ENCODE measurements at places on chromosomes 13 and 19.

DNA sequence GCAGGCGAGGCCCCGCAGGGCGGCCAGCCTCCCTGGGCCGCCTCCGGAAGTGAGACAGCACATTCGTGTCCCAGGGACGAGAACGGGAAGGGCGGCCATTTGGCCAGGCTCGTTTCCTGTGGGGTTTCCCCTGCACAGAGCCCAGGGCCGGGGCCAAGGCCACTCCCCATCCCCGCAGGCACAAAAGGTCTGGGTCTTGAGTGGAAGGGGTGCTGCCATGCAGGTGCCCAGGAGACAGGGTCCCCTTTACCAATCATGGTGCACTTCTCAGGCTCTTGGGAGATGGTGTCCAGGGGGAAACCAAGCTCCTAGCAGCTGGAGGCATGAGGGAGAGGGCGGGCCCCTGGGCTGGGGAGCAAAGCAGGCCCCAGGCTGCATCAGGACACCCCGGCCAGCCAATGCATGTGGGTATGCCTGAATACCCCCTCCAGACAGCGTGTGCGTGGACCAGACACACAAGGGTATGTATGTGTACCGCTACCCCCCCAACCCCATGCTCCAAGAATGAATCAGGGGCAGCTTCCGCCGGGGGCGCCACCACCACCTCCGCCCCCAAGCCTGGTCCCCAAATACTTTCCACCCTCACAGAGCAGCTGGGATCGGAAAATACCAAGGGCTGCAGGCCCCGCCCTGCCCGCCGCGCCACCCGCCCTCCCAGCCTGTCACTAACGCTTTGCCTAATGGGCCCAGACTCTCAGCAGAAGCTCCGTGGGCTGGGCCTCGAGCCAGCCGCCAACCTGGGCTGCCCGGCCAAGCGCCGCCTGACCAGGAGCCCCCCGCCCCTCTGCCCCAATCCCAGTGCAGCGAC is 37.6 kb upstream of the NANOS3 start:
- peak; percentile 97 for DNase-seq

DNA sequence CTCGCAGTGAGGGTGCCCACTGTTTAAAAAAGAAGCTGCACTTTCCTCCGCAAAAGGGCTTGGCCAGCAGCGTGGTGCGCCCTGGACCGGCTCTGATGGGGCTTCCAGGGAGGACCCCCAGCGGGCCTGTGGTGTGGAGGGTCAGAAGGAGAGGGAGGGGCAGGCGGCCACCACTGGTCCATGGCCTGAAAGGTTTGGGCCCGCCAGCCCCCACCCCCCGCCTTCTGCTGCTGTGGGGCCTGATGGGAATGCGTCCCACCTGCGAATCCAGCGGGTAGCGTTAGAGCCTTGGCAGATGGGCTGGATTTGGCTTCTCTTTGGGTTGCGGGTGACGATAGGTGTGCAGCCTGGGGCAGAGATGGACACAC is 34.7 kb downstream of the TMEM255B start:
- DNase-seq: no peak

DNA sequence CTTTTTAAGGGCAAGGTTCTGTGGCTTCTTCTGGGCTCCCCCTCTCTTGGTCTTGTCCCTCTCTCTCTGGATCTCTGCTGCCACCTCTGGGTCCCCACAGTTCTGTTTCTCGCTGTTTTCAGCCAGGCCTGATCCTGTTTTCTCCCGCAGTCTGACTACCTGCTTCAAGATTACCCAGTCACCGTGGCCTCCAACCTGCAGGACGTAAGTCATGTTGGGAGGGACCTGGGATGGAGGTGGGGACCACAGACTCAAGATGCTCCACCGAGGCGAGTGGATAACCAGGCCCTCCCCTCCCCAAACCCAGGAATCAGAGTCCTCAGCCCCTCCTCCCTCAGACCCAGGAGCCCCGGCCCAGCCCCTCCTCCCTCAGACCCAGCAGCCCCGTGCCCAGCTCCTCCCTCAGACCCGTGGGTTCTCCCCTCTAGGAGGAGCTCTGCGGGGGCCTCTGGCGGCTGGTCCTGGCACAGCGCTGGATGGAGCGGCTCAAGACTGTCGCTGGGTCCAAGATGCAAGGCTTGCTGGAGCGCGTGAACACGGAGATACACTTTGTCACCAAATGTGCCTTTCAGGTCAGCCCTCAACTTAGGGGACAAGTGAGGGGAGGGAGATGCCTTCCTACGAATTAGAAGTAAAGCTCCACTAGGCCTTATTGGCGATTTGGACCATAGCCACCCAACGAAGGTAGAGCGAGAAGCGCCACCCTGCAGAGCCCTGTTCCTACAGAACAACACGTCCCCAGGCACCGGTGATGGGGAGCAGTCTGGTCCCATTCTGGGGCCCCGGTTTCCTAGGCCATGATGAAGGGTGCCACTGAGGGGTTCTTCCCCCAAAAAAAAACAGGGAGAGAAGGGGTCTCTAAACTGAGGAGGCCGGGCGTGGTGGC is 2.2 kb downstream of the FLT3LG start:
- no peak for DNase-seq

GRCh38 chr13:42656161-42656560 is 82.2 kb downstream of the TNFSF11 start:
- no peak for DNase-seq

- no peak for DNase-seq
These were observed 444.5 kb upstream of the GPC6 start for GRCh38 chr13:92781965-92782690.

GRCh38 chr19:41330946-41331678 is 21.1 kb downstream of the CCDC97 start:
- DNase-seq: no peak

GRCh38 chr13:112179995-112180394 is 113.0 kb downstream of the SOX1 start:
- DNase-seq: peak; percentile 47

DNA sequence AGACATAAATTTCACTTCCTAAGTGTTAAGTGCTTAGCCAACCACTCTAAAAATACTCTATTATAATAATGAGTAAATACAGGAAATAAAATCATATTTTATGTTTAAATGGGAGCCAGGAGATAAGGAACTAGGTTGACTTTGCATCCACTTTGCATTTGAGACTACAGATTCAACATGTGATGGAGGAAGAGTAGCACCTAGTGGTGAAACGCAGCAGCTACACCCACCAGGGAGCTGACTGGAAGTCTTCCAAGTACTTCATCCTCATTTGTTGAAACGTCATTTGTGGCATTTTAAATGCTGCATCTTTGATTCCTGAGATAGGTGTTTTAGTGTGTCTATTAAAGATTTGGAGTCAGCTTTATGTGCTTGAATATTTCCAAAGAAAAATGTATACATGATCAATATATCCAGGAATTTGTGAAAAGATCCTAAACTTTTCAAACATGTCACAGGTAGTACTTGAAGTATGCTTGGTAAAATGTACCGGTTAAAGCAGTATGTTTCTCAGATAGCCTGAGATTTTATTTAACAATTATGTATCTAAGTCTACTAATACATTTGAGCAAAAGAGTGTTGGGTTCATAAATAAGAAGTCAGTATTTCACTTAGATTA is 17.4 kb upstream of the KCTD12 start:
- no peak for DNase-seq

GRCh38 chr19:35294328-35294727 is 2.4 kb downstream of the MAG start:
- no peak for DNase-seq

DNA sequence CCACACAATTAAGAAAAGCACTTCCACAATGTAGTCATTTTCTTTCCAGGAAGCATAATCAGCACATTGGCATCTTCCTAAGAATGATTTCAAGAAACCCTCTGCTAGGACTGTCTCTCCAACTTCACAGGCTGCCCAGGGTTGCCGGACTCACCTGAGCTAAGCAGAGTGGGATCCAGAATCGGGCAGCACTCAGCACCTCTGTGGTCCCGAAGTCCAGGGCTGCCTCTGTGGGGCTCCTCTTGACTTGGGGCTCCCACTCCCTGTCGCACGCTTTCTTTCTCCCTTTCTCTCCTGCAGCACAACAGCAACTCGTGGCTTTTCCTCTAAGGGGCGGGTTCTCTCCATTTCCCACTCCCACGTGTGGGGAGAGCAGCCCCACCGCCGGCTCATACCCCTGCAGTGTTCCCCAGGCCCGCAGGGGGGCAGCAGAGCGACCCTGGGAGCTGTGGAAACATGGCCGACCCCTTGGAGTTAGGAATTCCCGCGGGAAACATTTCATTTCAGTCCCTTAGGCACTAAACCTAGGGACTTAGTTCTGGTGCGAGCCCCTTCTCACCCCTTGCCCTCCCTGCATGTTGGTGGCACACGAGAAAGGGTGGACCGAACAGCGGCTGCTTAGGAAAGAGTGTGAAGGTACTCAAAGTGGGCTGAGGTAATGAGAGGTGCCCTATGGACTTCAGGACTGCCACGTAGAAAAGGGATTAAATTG is at the start of gene TMEM272:
TMEM272 (minus strand) TSS at position 316 of the 712 bp plus-strand sequence. CDS start 6,647 bp downstream, outside the sequence.
- no peak for DNase-seq

- no peak for DNase-seq
These were observed 81.6 kb downstream of the DPF1 start for GRCh38 chr19:38142176-38143035.

- DNase-seq: no peak
These were observed 78.7 kb downstream of the ZNF536 start for GRCh38 chr19:30450835-30451321.

GRCh38 chr13:48232420-48233045 is 473 bp upstream of the ITM2B start:
- no peak for DNase-seq

GRCh38 chr19:35141837-35142605 is 1.0 kb upstream of the FXYD7 start:
- no peak for DNase-seq

DNA sequence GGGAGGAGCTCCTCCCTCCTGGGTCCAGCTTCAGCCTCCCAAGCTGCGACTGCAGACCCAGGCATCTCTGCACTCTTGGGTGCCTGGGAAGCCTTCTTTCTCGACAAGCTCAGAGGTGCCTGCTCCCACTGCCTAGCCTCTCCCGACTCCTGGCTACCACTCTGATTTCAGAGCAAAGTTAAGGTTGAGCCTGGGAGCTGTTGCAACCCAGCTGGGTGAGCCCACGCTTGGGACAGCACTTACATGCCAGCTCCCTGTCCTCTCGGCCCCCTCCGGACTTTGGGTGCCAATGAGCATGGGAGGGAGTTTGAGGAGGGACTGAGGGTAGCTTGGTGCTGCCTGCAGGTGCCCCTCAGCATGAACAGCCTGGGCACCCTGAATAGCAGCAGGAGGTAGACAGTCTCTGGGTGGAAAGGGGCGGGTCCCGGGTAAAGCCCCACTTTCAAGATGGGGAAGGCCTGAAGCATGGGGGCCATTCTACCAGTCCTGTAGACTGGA is 1383.4 kb upstream of the PCDH20 start:
- no peak for DNase-seq

GRCh38 chr19:31596751-31597150 is 247.5 kb upstream of the TSHZ3 start:
- peak; percentile 41 for DNase-seq

- DNase-seq: no peak
These were observed 4.9 kb upstream of the DMKN start for GRCh38 chr19:35518313-35518712.

- DNase-seq: peak; percentile 53
These were observed 4.5 kb downstream of the ATP4B start for GRCh38 chr13:113653264-113654174.

DNA sequence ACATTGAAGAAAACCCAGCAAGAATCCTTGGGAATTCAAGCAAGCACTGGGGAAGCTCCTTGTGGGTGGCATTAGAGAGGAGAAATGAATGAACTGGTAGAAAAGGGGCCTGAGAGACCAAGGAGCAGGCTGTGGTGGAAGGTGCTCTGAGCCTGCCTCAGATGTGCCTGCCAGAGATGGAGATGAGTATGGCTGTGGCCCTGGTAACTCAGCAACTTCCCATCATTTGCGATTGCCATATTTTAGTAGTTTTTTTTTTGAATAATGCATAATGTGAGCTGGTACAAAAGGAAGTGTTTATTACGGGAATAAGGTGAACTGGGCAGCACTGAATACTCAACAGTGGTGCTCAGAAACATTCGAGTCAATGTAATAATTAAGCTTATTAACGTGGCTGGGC is 39.1 kb downstream of the ERICH6B start:
- no peak for DNase-seq

DNA sequence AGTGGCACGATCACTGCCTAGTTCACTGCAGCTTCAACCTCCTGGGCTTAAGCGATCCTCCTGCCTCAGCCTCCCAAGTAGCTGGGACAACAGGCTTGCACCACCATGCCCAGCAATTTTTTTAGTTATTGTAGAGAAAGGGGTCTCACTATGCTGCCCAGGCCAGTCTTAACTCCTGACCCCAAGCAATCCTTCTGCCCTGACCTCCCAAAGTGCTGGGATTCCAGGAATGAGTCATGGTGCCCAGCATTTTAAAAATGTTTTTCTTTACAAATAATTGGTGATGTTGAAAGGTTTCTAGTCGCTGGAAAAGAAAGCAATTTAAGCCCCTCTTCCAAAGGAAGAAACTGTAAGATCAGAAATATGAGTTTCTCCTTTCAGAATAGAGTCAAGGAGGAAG is 19.4 kb downstream of the DYRK1B start:
- no peak for DNase-seq

- no peak for DNase-seq
These were observed 477 bp upstream of the PLEKHF1 start for GRCh38 chr19:29664753-29665214.

DNA sequence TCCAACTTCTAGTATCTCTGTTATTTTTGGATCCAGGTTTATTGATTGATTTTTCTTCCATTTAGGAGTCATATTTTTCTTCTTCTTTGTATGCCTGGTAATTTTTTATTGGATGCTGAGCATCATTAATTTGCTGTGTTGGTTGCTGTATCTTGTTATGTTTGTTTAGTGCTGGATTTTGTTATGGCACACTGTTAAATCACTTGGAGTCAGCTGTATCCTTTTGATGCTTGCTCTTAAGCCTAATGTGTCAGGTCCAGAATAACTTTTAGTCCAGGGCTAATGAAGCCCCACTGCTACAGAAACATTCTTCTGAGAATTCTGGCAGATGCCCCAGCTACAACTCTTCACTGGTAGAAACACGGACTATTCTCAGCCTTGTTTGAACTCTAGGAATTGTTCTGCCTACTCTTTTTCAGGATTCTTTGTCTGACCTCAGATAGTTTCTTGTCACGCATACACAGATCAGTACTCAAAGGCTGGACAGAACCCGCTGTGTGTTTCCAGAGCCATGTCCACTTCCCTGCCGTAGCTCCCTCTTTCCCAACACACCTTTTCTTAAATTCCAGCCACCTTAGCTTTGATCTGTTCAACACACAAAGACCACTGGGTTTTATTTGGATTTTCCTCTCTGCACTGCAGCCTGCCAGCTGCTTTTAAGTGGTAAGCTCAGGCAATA is 137.1 kb upstream of the WASF3 start:
- DNase-seq: no peak

GRCh38 chr13:105936816-105937215 is 598.6 kb downstream of the EFNB2 start:
- no peak for DNase-seq

Measured in coronary artery (tissue), 2 donors.